CD4-positive, alpha-beta memory T cell (primary cell): ENCODE measurements at places on chromosomes 5 and 9. TPM values are rescaled to one million over a fixed set of nuclear protein-coding genes. Genes with fewer than 3 reads are reported as not detected.

GRCh38 chr9:83066771-83067170 is 3.8 kb upstream of the RASEF start:
- no peak overlapping the region for H3K4me3 ChIP-seq
- no peaks in the 10 kb centered on the region for H3K4me1 ChIP-seq
- no peaks in the 10 kb centered on the region for H3K27me3 ChIP-seq
- no peaks in the 10 kb centered on the region for H3K36me3 ChIP-seq
- no peak overlapping the region for H3K27ac ChIP-seq
- no peak for DNase-seq

GRCh38 chr9:95864852-95865580 is 10.5 kb upstream of the ERCC6L2 start:
- no peak overlapping the region for H3K27ac ChIP-seq
- no peaks in the 10 kb centered on the region for H3K4me1 ChIP-seq
- H3K4me3 ChIP-seq, result no peak overlapping the region
- DNase-seq, result no peak
- no peaks in the 10 kb centered on the region for H3K27me3 ChIP-seq

DNA sequence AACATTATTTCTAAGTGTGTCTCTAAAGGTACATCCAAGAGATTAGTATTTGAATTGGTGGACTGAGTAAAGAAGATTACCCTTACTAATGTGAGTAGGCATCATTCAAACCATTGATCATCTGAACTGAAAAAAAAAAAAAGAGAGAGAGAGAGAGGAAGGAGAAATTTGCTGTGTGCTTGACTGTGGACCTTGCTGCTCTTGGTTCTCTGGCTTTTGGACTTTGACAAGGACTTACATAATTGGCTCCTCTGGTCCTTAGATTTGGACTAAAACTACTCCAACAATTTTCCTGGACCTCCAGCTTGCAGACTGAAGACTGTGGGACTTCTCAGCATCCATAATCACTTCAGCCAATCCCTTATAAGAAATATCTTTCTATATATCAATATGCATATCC is 1091.9 kb upstream of the EDIL3 start:
- no peaks in the 10 kb centered on the region for H3K4me1 ChIP-seq
- no peak for DNase-seq
- H3K27me3 ChIP-seq, result no peaks in the 10 kb centered on the region
- no peak overlapping the region for H3K27ac ChIP-seq
- H3K36me3 ChIP-seq, result no peaks in the 10 kb centered on the region

GRCh38 chr5:134374232-134374631 is 2.9 kb downstream of the UBE2B start:
- no peak overlapping the region for H3K4me3 ChIP-seq
- no peaks in the 10 kb centered on the region for H3K36me3 ChIP-seq
- DNase-seq, result peak; percentile 16

DNA sequence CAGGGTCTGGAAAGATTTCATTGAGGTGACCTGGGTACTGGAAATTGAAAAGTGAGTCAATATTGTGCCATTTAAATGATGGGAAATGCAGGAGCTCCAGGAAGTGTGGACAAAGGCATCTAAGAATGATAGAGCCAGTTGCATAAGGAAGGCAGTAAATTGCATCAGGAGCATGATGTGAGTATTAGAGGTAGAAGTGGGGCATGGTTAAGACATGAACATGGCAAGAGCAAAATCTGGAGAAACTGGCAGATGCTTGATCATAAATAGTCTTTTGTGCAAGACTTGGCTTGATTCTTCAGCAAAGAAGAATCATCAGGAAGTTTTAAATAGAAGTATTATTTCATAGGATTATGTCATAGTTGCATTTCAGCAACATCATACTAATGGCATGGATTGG is 157.4 kb upstream of the PUM3 start:
- no peaks in the 10 kb centered on the region for H3K27me3 ChIP-seq
- no peaks in the 10 kb centered on the region for H3K36me3 ChIP-seq
- DNase-seq, result no peak
- H3K4me1 ChIP-seq, result no peaks in the 10 kb centered on the region

DNA sequence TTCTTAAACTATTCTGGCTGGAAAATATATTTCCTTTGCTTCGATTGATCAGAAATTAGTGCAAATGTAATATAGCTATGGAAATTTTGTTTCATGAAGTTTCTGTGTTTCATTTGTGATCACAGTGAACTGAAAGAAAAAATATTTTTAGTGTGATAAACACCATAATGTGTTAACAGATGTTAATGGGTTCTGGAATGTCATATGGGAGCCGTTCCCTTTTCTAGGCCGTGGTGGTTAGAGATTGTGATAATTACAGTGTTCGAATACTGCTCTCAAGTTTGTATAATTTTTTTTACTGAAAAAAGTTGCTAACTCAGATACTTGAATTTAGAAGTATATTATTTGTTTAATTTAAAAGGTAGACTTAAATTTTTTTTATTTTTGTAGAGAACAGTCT is 19.3 kb downstream of the GAPVD1 start:
- no peak for DNase-seq
- no peak overlapping the region for H3K27ac ChIP-seq
- H3K36me3 ChIP-seq, result no peaks in the 10 kb centered on the region
- peaks cover 11% of the 10 kb centered on the region for H3K4me1 ChIP-seq

DNA sequence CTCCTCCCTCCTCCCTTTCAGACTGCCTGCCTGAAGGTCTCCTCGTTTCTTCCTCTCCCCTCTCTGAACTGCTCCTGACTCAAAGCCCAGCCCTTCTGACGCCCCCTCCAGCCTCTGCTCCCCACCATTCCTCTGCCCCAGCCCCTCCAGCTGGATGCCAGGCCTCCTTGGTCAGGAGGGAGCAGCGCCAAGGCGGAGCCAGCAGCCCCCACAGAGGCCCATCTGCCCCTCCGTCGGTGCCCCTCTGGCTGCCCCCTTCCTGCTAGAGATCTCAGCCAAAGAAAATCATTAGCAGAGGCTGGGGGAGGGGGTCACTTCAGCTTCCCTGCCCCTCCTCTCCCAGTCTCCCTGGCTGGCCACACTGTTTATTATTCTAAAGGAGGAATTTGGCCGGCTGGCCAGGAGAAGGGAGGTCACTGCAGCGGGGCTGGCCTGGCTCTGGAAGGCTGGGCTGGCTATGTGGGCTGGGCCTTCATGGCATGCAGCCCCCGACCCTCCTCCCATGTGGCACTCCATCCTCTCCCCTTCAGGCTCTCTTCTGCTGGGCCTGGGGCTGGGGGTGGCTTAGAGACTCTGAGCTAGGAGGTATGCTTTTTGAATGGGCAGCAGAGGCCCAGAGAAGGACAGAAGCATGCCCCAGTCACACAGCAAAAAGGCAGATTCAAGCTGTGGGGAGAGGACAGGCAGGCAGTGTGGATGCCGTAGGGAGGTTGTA is 16.9 kb downstream of the PDGFRB start:
- H3K4me3 ChIP-seq, result no peak overlapping the region
- H3K4me1 ChIP-seq, result no peaks in the 10 kb centered on the region
- no peaks in the 10 kb centered on the region for H3K27me3 ChIP-seq
- H3K36me3 ChIP-seq, result no peaks in the 10 kb centered on the region
- H3K27ac ChIP-seq, result no peak overlapping the region
- DNase-seq, result no peak

DNA sequence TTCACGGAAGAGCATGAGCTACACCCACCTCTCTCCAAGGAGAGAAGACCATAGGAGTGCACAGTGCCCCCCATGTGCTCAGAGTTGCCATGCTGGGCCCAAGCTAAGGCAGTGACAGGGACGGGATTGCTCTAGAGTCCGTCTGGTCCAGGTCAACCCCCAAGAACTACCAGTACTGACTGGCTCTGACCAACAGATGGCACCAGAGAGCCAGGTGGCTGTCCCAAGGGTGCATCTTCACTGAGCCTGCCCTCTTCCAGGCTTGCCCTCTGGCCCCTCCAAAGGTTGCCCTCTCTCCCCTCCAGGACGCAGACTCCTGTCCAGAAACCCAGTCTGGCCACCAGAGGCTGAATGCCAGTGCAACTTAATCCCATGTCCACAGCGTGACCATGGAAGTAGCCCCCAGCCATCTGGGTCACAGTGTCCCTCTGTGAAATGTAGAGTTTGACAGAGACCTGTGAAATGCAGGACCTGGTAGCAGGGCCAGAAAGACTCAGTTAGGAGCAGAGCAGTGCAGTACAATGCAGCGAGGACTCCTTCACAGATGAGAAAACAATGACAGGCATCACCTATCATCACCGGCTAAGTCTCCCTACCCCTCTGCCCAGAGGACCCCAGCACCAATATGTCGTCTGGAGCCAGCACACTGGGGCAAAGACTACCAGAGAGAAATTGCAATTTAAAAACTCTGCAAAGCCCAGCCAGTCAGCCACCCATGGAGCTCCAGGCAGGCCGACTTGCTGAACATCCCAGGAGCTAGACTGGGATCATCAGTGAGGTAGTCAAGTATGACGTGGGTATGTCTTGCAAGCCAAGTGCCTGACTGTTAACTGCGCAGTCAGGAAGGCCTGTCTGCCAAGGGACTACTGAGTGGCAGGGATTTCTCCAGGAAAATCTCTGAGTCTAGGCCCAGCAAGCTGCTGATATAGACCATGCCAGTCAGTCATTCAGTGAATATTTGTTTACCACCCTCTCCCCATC is 7.7 kb upstream of the SKP1 start:
- H3K27ac ChIP-seq, result no peak overlapping the region
- H3K4me1 ChIP-seq, result no peaks in the 10 kb centered on the region
- DNase-seq, result peak; percentile 76

CDKN2A gene
- 7.0 TPM for total RNA-seq

SLC6A7 gene
- not detected for total RNA-seq

AGXT2 gene
- not detected for total RNA-seq
